Omental fat pad (tissue), 4 donors: ENCODE measurements at places on chromosomes 16 and 17.

GRCh38 chr16:9680968-9681367 lies 501.3 kb downstream of the GRIN2A start:
- DNase-seq: no peak

DNA sequence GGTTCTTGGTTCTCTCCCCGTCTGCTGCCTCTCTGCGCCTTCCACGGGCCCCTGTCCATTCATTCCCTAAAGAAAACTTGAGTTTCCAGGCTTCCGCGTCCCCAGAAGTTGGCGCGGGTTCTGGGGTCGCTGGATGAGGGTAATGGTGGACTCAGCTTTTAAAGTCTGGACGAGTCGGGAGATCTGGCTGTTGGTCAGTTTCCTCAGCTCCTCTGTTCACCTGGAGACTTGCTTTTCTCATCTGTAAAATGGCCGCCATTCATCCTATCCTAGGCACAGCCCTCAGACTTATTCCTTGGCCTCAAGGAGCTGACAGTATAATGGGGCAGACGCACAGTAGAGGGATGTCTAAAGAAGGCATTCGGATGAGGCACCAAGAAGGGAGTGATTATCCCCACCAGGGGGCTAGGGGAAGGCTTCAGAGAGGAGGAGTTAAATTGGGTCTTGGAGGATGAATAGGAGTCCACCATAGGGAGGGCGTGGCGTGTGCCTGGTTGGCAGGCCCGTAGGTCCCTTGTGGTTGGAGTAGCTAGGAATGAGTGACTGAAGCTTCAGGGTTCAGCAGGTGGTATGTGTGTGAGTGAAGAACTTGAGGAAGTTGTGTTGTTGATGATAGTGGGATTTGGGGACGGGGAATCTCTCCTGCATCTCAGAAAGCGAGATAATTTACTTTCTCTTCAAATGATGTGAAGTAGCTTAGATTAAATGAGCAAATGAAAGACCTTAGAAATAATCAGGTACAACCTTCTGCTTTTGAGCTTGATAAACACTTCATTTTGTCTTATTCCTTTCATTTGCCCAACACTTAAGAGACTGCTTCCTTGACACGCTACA lies 652 bp downstream of the VPS35L start:
- no peak for DNase-seq

DNA sequence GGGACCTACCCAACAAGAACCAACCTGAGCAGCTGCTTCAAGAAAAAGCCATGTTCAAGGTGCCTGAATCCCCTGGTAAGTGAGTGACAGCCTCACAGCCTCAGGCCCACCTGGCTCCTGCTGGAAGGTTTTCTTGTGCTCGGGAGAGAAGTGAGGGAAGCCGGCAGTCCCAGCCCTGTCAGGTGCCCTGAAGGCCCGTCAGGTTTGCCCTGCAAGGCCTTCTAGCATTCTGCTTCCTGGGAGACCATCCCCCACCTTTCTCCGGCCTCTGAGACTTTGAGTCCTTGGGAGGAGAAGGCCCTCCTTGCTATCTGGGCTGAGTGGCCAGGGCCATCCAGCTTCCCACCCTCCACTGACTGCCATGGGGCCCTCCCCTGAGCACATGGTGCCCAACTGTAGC lies 166.7 kb upstream of the ZNF267 start:
- no peak for DNase-seq

GRCh38 chr17:40726919-40727318 lies 23.4 kb upstream of the KRT24 start:
- no peak for DNase-seq

GRCh38 chr17:66438101-66438500 lies 135.7 kb downstream of the PRKCA start:
- no peak for DNase-seq

DNA sequence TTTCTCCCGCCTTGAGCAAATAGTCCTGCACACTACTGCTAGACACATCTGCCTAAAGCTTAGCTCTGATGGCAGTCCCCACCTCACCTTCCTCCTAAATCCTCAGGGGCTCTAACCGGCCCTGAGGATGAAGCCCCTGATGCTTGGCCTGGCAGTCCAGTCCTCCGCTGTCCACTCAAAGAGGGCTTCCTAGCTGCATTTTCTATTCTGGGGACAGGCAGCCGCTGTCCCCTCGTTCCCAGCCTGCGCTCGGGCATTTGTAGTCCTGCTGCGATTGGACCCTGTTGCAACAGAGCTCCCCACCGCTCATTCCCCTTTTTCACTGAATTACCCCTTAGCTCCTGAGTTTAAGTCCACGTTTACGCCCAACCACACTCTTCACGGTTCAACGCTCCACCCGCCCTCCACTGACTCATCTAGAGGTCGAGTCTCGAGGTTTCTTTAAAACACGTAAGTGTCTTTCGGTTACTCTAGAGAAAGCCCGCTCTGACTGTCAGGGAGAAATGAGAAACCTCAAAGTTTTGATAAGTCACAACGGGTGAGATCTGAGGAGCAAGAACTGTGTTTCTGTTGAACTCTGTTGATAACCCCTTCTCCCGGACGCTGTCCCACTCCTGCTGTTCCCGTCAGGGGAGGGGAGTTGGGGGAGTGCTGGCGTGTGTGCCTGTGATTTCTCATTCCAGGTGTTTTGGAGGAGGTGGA lies 4.5 kb downstream of the CCR7 start:
- DNase-seq: no peak

GRCh38 chr17:83152227-83152744 lies 72.9 kb downstream of the METRNL start:
- DNase-seq: no peak

DNA sequence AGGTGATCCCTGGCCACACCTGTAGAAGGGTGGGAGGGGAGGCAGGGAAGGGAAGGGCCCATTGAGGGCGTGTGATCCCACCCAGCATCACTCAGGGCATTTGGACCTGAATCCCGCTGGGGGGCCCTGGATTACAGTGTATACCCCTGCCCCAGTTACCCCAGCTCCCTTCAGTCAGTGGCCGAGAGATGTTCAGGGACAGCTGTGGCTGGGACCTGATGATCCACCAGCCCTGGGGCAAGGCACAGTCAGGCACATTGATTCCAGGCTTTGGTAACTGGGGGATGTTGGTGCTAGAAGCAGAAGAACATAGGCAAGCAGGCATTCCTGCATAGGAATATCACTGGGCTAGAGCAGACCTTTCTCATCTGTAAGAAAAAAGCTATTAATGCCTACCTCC lies 170.3 kb downstream of the FOXL1 start:
- no peak for DNase-seq

- DNase-seq: no peak
Measured at GRCh38 chr17:55448681-55449080, 27.0 kb upstream of the MMD start.

- DNase-seq: peak; percentile 85
Measured at GRCh38 chr17:78862073-78863023, 21.7 kb upstream of the USP36 start.

GRCh38 chr17:41160648-41161047 lies at the start of gene KRTAP4-4:
Gene KRTAP4-4, minus strand, starts transcription at chr17:41160748. Its CDS starts 57 bp downstream, at chr17:41160691.
- DNase-seq: no peak

DNA sequence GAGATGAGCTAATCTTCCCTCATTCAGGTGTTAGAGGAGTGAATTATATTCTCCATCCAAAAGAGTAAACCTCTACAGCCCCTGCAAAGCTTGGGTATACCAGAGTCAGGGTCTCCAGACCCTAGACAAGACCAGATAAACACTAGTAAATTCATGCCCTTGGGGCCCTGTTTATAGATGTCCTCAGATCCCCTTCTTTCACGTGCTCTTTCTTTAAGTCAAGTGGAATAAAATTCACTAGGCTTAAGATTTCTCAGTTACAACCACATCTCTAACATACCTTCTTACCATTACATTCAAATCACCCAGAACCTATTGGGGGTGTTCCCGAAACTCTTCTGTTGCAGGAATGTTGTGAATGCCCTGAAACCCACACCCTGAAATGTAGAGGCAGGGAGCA lies 2.2 kb upstream of the C17orf58 start:
- DNase-seq: no peak

GRCh38 chr17:3809135-3809534 lies 8.1 kb upstream of the ITGAE start:
- no peak for DNase-seq

DNA sequence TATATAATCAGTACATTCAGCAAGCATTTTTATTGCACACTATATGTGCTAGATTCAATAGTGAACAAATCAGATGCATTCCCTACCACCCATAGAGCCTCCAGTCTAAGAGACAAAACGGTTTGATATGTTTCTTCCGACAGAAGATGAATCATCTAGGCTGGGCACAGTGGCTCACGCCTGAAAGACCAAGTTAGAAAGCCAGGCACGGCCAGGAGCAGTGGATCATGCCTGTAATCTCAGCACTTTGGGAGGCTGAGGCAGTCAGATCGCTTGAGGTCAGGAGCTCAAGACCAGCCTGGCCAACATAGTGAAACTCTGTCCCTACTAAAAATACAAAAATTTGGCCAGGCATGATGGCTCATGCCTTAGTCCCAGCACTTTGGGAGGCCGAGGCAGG lies 18.3 kb upstream of the COPRS start:
- no peak for DNase-seq

DNA sequence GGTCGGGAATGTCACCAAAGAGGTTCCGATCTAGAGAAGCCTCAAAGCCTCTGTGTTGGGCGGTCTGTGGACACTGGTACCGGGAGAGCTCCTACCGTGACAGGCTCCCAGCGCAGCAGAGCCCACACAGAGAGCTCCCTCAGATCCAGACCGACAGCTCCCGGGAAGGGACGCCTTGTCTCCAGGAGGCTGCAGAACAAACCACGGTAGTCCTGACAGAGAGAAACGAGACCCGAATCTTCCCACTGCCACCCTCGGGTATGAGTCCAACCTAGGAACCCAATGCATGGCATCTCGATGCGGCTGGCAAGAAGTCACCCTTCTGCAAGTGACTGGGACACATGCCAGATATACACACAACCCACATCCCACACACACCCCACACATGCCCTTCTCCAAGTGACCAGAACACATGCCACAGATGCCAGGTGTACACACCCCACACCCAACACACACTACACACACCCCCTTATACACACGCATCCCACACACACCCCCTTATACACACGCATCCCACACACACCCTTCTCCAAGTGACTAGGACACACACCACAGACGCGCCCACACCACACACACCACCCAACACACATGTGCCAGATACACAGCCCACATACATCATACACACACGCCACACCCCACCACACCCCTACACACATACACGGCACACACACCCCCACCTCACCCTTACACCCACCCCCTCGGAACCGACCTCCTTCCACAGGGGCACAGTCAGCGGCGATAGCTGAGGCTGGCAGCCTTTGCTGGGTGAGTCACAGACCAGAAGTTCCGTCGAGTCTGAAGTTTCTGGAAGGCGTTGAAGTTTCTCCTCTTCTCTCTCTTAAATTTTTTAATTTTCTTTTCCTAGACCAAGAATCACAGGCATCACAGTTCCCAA lies 15.9 kb upstream of the CYTH1 start:
- DNase-seq: no peak

- no peak for DNase-seq
Measured at GRCh38 chr17:20271011-20271610, 196.2 kb downstream of the LGALS9B start.

DNA sequence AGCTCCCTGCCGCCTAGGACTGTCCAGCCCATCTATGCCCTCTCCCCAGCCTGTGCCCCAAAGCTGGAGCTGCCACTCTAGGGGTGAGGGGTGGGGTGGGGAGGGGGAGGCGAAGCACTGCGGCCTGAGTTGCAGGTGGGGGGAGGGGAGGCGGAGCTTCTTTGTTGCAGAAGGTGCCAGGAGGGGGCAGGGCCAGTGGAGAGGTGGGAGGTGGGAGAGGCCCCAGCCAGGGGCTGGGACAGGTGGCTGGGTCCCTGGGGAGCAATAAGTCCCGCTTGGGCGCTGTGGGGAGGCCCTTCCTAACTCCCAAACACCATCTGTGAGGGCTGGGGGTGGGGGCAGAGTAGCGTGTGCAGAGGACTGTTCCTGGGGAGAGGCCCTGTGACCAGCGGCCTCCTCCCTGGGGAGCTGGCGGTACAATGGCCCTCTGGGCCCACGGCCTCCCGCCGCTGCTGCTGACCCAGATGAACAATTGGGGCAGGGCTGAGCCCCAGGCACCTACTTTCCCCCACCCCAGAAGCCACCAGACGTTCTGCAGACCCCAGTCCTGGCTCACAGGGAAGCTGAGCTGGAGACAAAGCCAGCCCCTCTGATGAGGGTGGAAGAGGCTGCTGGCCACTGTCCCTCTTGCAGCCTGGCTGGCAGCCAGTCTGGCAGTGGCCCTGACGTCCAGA lies 2.2 kb upstream of the NTN3 start:
- DNase-seq: no peak

DNA sequence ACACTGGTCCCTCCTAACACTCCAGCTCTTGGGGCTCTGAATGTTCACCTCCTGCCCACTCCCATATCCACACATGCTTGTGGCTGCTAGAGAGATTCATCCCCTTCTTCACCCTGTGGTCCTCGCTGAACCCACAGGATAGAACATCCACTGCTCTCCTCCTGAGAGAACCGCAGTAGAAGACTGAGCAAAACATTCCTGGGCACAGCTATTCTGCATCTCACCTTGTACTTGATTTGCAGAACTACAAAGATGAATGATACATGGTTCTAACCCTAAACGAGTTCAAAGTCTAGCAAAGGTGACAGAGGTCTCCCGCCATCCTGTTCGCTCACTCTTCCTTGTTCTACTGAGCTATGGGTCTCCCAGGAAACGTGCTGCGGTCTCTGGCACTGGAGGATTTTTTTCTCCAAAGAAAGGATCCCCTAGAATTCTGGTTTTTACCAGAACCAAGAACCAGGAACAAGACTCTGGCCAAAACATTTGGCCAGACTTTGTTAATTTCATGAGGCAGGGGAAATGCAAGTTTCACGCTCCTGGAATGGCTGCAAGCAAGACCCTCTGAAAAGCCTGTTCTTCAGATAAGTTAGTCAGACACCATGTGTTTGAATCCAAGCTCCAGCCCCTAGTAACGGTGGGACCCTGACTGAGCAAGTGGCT lies 39.5 kb downstream of the TMEM114 start:
- DNase-seq: no peak

DNA sequence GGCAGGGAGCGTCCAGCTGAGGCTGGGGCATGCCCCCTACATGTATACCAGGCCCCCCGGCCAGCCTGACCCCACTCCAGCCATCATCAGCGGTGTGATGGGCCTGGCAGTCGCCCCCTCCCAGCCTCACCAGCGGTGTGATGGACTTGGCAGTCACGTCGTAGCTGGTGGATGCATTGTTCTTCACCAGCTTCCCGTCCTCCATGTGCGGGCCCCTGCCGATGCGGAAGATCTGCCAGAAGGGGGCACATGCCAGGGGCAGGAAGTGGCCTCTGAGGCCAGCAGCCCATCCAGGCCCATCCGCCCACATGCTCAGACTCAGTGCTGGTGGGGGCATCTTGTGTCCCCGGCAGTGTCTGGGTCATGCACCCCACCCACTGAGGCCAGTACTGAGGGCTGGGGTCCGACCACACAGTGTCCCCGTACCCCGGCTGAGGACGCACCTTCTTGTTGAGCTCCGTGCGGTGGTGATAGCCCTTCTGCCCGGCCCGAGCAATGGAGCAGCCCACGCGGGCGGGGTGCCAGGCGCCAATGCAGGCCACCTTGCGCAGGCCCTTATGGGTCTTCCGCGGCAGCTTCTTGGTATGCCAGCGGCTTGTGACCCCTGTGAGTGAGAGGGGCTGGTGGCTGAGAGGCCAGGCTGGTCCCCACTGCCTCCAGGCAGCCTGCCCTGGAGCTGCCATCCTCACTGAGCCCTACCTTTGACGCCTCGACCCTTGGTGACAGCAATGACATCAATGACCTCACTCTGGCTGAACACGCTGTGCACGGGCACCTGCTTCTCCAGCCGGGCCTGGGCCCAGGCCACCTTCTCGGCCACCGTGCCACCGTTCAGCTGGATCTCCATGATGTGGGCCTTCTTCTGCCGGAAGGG lies 3.7 kb upstream of the MSRB1 start:
- no peak for DNase-seq
